A549 treated with GW870086 at 1 μM for 4 hours (cell line): ENCODE measurements at places on chromosomes 4 and X. TPM values are rescaled to one million over a fixed set of nuclear protein-coding genes. Genes with fewer than 3 reads are reported as not detected.

Gene HTR2C
- not detected in 5 replicates for total RNA-seq

Gene MAGEB2
- not detected in 5 replicates for total RNA-seq

Gene GRK4
- 1.6 to 2.1 TPM (median 1.9 TPM) in 5 replicates for total RNA-seq

Gene TMPRSS11F
- total RNA-seq: not detected in 5 replicates

Gene CXCL5
- total RNA-seq: 27.7 to 36.9 TPM (median 34.8 TPM) in 5 replicates

Gene ERAS
- total RNA-seq: 0.20 TPM in 1 of 5 replicates, not detected in the others

Gene NUDT10
- 0.90 to 1.4 TPM (median 0.97 TPM) in 5 replicates for total RNA-seq

Gene DCAF8L2
- total RNA-seq: not detected in 5 replicates

Gene UGT8
- total RNA-seq: 0.10 to 0.24 TPM (median 0.15 TPM) in 5 replicates

Gene FHIP1A
- 0.08 to 0.42 TPM (median 0.16 TPM) in 5 replicates for total RNA-seq

Gene IL2RG
- 0.15 to 0.49 TPM (median 0.23 TPM) in 5 replicates for total RNA-seq

Gene ANXA10
- 2.0 to 3.1 TPM (median 2.9 TPM) in 5 replicates for total RNA-seq

Gene FAAH2
- 0.07 to 0.12 TPM (median 0.10 TPM) in 3 of 5 replicates, not detected in the others for total RNA-seq

Gene TEX13B
- total RNA-seq: not detected in 5 replicates
